ENCODE measurements at places on chromosomes 6 and 20.

DNA sequence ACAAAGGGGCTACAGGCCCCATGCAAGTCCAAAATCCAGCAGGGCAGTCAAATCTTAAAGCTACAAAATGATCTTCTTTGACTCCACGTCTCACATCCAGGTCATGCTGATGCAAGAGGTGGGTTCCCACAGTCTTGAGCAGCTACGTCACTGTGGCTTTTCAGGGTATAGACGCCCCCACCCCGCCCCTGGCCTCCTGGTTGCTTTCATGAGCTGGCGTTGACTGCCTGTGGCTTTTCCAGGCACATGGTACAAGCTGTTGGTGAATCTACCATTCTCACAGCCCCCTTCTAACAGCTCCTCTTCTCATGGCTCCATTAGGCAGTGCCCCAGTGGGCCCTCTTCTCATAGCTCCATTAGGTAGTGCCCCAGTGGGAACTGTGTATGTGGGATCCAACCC is 47.0 kb downstream of the NT5E start:
- no peak for DNase-seq

- no peak for DNase-seq
Measured at GRCh38 chr20:37890643-37891042, 12.3 kb upstream of the VSTM2L start.

DNA sequence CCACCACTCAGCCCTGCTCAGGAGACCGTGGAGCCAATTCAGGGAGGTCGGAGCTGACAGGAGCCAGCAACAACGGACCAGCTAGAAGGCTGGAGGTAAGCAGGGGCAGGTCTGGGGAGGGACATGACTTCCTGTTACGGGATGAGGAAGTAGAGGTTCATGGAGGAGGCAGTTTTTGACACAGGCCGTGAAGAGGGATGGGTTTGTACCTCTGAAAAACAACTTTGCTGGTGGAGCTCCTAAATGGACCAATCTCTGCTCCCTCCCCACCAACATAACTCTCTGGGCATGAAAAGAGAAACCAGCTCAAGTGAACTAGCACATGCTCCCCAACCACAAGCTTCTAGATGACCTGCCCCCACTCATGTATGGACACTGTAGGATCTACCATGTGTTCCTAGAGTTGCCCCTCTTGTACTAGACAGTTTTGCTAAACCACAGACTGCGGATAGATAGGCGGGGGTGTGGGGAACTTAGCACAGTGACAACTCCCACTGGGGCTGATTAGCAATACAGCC is 31.4 kb downstream of the RALGAPA2 start:
- no peak for DNase-seq

- no peak for DNase-seq
Measured at GRCh38 chr6:128574402-128574801, 54.0 kb upstream of the PTPRK start.

DNA sequence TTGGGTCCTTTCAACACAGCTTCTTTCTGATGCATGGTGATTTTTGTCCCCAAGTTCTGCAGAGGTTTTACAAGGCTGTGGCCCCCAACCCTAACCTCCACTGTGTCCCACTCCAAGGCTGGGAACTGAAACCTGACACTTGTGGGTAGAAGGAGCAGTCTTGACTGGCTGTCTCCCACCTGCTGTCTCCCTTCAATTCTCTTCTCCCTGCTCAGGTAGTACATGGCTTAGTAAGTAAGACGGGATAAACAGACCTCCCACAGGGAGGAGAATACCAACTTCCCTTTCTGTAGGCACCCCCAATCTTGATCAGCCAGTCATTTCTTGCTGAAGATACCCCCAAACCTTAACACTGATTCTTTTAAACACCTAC is 25.0 kb downstream of the TGM6 start:
- no peak for DNase-seq

DNA sequence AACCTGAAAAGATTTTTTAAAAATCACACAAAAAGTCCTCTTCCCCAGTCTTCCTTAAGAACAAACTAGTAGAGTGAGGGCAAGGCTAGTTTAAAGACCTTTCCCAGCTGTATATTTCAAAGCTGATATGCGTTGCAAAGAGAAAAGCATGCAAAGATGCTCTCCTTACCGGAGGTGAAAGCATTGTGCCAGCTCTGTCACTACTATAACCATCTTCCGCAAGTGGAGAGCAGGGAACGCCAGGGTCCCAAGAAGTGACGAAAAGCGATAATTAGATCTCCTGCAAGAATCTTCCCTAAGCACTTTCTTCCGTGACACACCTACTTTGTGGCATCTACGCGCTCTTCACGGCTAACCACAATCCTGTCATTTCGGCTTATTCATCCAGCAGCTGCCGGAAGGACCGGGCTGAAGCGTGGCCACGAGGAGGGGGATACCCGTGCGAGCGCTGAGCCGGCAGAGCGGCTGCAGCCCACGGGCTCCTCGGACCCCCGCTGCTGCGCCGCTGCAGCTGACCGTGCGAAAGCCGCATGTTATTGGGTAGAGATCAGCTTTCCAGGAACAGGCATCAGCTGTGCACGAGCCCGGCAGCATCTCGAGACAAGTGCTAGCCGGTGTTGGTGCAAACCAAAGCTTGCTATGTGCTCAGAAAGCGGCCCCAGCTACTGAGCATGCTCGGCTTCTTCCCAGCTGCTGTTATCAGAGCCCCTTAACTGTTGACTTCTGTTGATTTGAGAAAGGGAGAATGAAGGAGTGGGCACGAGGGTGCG is 57.2 kb upstream of the ARHGAP18 start:
- DNase-seq: peak; percentile 32

DNA sequence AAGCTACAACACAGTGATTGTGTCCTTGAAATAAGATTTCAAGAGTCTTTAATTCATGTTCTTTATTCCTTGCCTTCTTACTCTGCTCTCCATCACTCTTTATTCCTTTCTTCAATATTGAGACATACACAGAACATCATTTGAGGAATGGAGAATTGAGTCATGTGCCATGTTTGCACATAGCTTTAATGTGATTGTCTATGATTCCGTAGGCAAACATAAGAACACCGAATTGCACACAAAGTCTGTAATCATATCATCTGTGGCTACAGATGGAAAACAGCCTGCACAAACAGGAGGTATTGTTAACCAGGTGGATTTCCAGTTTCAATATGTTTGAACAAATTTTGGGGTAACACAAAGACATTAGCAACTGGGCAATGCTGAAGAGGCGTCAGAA is 571.6 kb upstream of the GJE1 start:
- no peak for DNase-seq

DNA sequence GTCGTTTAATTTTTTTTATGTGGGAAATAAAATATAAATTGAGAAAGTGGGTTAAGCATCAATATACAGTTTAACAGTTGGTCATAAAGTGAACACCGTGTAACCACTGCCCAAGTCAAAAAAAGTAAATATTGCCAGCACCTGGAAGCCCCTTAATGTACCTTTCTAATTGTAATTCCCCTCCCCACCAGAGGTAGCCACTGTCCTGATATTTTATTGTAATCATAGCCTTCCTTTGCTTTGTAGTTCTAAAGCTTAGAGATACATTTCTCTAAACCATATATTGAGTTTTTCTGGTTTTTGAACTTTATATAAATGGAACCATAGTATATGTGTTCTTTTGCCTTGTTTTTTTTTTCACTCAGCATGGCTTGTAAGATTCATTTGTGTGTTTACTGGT is 180.6 kb downstream of the TBC1D7 start:
- no peak for DNase-seq

- DNase-seq: no peak
Measured at GRCh38 chr20:63850689-63851547, 10.4 kb upstream of the ABHD16B start.

DNA sequence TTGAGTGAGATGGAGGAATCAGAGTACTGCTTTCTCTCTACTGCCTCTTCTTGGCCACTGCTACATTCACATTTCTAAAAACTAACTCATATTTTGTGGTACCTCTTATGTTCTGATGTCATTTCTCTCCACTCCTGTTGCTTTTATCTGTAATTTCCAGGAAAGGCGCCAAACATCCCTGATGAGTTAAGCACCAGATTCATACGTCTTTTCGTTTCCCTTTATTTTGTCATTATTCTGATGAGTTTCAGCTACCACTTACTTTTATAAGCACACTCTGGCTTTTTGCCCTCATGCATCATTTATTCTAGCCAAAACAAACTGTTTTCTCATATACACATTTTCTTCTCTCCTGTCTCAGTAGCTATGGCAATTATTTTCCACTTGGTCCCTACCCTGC is 680.0 kb downstream of the RNF144B start:
- no peak for DNase-seq

GRCh38 chr20:46757135-46757534 is 47.7 kb downstream of the SLC2A10 start:
- DNase-seq: no peak

DNA sequence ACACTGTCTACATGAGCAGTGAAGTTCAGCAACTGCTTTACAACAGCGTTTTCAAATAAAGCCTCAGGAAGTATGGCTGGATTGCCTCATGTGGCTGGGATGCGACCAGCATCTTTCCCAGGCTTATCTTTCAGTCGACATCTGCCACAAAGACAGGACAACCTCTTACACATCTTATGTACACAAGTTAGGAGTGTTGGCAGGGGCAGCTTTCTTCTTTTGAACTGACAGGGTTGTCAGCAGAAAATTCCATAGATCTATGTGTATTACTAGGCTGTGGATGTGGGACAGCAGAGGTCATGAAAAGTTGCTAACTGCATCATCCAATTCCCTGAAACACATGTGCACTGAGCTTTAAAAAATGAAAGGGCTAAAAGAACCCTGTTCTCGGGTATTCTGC is 48.1 kb downstream of the PLAGL1 start:
- no peak for DNase-seq

- DNase-seq: no peak
Measured at GRCh38 chr6:127494240-127494767, 24.8 kb downstream of the MTCL3 start.

GRCh38 chr6:106764353-106764980 is 135.1 kb downstream of the QRSL1 start:
- no peak for DNase-seq

- no peak for DNase-seq
Measured at GRCh38 chr6:157040191-157040590, 263.0 kb downstream of the ARID1B start.

- DNase-seq: no peak
Measured at GRCh38 chr6:109125504-109125903, 30.2 kb downstream of the CEP57L1 start.

DNA sequence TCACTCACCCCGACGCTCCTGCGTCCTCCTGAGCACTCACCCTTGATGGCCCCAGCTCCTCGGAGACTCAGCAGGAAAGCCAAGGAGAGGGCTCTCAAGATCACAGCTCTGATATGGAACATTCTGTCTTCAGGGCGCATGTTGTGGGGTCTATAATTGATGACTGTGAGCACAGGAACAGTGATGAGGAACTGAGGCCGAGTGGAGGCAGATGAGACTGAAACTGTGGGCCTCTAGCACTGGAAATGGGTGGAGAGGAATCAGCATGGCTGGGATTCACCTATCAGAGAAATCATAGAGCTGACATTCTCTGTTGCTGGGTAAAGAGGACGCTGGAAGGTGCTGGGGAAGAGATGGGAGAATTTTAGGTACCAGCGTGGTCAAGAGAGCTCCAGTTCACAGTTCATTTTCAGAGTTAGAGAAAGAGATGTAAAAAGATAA is at the start of gene HLA-DPA1:
HLA-DPA1 (minus strand) TSS at position 219 of the 441 bp plus-strand sequence.
- peak; percentile 59 for DNase-seq

- DNase-seq: no peak
Measured at GRCh38 chr6:44833248-44833647, 445.7 kb downstream of the CDC5L start.

GRCh38 chr6:7228662-7229375 is 84.2 kb downstream of the SSR1 start:
- no peak for DNase-seq

DNA sequence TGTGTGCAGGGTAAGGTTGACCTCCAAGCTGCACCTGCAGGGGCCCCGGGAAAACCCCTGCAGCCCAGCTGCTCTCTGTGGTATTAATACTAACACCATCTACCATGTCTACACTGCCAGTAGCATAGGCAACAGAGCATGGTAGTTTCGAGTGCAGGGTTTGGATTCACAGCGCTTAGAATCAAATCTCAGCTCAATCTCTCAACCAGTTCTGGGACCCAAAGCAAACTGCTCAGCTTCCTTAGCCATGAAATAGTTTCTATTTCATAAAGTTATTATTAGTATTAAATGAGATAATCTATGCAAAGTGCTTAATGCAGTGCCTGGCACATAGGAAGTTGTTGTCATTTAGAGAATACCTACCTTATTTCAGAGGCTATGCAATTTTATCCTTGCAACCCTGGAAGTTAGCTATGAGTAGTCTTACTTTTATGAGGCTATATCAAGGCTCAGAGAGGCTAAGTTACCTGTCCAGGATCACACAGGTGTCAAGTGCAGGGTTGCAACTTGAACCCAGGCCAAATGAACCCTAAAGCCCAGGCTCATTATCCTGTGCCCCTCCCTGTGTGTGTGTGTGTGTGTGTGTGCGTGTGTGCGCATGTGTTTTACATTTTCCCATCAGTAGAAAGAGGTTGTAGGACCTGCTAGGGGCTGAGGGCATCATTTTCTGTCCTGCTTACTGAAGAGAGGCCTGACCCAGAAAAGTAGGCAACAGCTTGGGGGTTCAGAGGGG is 27.6 kb upstream of the MRPS18A start:
- no peak for DNase-seq

- DNase-seq: no peak
Measured at GRCh38 chr6:3323148-3323547, 64.4 kb downstream of the PSMG4 start.

DNA sequence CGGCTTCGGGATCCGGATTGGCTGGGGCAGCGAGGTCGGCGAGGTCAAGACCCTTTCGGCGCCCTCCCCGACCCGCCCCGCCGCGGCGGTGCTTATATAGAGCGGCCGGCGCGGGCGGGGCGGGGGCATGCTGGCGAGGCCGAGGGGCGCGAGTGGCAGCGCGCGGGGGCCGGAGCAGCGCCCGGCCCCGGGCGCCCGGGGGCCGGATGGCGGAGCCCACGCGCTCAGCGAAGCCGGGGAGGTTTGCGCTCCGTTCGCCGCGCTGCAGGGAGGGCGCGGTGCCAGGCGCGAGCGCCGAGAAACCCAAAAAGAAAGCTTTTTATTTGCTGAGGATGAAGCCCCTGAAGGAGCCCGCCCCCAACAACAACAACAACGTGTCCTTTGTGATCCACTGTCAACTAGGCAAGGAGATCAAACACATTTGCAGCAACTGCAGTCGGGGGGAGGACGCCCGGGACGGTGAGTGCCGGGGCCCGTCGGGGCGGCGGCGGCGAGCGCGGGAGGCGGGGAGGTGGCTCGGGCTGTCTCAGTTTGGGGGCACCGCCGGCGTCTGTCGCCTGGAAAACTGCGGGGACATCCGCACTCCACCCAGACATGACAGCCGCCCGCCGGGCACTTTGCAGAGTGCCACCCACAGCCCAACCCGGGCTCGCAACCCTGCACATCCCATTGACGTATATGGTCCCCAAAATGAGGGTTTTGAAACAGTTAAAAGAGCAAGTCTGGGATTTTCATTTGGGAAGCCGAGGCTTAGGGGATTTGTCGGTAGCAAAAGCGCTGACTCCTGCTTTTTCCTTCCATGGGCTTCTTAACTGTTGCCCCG is 297.3 kb downstream of the PHACTR1 start:
- no peak for DNase-seq

Measured in mucosa of descending colon (tissue), 3 donors.